ENCODE measurements at places on chromosomes 2 and 18. TPM values are rescaled to one million over a fixed set of nuclear protein-coding genes. Genes with fewer than 3 reads are reported as not detected.

Gene PDE1A
- 76.0 TPM for total RNA-seq

Gene DNAH6
- total RNA-seq, result 13.2 TPM

Gene SLC16A14
- 24.9 TPM for total RNA-seq

Gene DLGAP1
- 299 TPM for total RNA-seq

Gene IL1RL1
- 17.7 TPM for total RNA-seq

Gene ASAP2
- 52.4 TPM for total RNA-seq

Gene AGXT
- not detected for total RNA-seq

Gene SCN7A
- total RNA-seq, result 2.2 TPM

Gene ACP1
- total RNA-seq, result 75.8 TPM

Gene DSC2
- 3.5 TPM for total RNA-seq

Gene DTYMK
- 16.1 TPM for total RNA-seq

Gene REG1A
- total RNA-seq, result not detected

Gene DSG1
- not detected for total RNA-seq

Gene ITPRIPL1
- total RNA-seq, result 0.54 TPM

Gene KIF1A
- 1,174 TPM for total RNA-seq

Gene KIF5C
- total RNA-seq, result 436 TPM

Gene OTX1
- total RNA-seq, result 2.8 TPM

Gene EDAR
- total RNA-seq, result not detected

Gene LIMS4
- total RNA-seq, result not detected

Gene GALNT3
- 5.1 TPM for total RNA-seq

Gene TYMS
- 3.4 TPM for total RNA-seq

Gene INHBB
- 4.3 TPM for total RNA-seq

Gene IL36B
- total RNA-seq, result not detected

Gene ZNF513
- 22.4 TPM for total RNA-seq

Gene ACVR1C
- 9.7 TPM for total RNA-seq

Gene PPP1R1C
- 2.0 TPM for total RNA-seq

Gene SNRNP27
- total RNA-seq, result 72.9 TPM

Gene UGT1A9
- not detected for total RNA-seq

Gene RESP18
- total RNA-seq, result 0.87 TPM

Gene EIPR1
- 46.4 TPM for total RNA-seq

Gene HOXD12
- total RNA-seq, result not detected

Gene PLCD4
- 4.7 TPM for total RNA-seq

Gene FEV
- 0.71 TPM for total RNA-seq

Gene SPDYA
- total RNA-seq, result 2.9 TPM

Gene POTEF
- total RNA-seq, result not detected

Gene GREB1L
- 8.5 TPM for total RNA-seq

Gene FBXO41
- total RNA-seq, result 99.4 TPM

Gene FEZ2
- 77.5 TPM for total RNA-seq

Measured in dorsolateral prefrontal cortex (tissue), 122 donors.